Globus pallidus (tissue), 1 donor: ENCODE measurements at places on chromosomes 5 and 9.

DNA sequence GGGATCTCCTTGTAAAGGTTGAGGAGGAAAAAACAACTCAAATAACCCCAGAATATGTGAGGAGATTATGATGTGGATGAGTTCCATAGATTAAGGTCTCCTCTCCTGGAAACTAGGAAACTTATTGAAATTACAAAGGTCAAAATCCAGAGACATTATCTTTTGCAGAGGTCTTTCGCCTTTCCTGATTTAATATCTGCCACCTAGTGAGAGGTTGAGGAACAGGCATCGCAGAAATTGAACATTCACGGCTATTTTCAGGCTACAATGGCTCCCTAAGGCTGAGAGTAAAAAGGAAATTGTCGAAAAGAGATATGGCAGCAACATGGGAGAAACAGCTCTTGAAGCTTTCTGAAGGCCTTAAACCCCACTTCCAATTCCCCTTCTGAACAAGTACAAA lies 127.5 kb upstream of the PLCXD3 start:
- DNase-seq = no peak

DNA sequence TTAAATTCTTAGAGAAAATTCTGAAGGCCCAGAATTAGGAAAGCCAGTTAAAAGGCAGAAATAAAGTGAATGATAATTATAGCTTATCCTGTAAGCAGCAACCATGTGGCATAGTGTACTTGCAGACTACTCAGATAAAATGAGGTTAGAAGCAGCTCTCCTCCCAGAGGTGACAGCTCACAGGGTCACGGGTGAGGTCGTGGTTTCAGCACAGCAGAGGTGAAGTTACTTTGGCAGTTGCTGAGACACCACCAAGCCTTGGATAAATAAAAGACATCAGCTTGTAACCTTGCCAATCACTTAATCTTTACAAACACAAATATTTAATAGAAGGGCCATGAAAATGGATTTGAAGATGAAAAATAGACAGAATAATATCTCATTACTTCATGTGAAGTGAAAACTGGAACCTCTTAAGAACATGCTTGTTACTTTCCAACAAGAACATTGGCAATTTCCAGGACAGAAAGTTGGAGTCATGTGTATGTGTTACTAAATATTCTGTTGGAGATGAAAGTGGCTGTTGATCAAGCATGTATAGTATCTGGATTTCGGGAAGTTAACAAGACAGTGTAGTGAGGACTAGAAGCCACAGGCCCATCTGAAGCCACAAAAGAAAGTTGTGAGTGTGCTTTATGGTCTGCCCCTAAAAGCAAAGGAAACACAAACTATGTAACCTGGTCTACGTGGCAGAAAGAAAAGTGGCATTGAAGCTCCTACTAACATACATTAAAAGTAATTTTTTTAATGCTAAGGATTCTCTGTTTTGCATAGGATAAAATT lies 134.4 kb downstream of the ERCC6L2 start:
- no peak for DNase-seq

GRCh38 chr5:62093976-62094375 lies 212.0 kb upstream of the KIF2A start:
- peak; percentile 38 for DNase-seq

- DNase-seq = no peak
These were observed 219.3 kb upstream of the TRIM32 start for GRCh38 chr9:116467740-116468351.

DNA sequence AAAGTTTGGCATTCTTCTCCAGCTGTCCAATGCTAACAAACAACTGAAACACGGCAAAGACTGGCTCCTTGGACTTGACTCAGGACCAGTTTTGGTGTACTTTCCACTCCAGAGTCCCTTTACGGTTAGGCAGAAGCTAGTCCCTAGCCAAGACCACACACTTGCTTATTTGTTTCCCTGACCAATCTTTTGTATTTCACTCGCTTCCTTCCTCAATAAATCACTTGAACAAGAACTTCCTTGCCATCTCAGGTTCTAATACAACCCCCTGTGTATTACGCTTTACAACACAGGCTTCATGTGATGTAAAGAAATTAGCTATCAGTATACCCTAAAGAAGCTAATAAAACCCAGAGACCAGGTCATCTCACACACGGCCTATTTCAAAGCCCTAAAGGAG lies 947.5 kb upstream of the CTNND2 start:
- DNase-seq = no peak

DNA sequence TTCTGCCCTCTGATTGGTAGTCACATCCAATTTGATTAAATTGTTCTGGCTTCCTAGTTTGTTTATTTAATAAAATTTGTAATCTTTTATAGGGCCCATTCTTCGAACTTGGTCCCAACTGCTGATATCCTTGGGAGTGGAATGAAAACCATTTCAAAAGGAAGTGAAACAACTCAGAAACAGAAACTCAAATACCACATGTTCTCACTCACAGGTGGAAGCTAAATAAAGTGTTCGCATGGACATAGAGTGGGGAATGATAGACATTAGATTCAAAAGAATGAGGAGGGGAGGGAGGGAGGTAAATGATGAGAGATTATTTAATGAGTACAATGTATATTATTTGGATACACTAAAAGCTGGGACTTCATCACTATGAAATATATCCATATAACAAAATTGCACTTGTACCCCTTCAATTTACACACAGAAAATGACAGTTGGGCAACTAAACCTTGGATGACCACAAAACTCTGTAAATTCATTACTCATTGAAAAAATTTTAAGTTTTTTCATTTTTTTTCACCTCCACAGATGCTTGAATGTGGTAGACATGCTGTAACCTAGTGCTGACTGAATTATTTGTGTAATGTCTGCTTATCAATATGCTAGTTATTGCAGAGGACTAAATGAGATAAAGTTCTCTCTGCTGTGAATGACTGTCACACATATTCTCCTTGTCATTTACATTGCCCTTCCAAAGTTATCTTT lies 16.0 kb downstream of the ATP10B start:
- no peak for DNase-seq

DNA sequence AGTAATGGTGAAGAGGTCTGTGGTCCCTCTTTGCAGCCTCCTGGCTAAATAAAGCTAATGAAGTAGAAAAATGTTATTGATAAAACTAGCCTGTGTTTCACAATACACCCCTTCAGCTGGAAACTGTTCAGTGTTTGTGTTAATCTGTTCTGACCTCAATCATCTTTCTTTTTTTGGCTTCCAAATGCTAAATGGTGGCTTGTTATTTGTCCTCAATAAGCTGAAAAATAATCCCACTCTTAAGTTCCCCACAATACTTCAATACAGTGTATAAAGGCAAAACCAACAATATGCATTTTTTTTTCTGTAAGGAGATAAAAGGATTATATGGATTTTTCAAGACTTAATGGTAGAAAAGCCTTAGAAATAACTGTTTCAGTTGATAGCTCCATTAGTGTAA lies 560.5 kb downstream of the TUSC1 start:
- DNase-seq = no peak

- no peak for DNase-seq
These were observed 36.5 kb upstream of the EGFL7 start for GRCh38 chr9:136626066-136626725.

DNA sequence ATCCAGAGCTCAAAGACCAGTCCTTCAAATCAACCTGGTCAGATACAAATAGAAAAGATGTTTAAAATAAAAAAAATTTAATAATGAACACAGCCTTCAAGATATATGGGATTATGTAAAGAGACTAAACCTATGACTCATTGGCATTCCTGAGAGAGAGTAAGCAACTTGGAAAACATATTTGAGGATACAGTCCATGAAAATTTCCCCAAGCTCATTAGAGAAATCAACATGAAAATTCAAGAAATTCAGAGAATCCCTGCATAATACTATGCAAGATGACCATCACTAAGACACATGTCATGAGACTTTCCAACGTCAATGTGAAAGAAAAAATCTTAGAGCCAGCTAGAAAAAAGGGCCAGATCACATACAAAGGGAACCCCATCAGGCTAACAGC lies 512.9 kb upstream of the PTGER4 start:
- no peak for DNase-seq

DNA sequence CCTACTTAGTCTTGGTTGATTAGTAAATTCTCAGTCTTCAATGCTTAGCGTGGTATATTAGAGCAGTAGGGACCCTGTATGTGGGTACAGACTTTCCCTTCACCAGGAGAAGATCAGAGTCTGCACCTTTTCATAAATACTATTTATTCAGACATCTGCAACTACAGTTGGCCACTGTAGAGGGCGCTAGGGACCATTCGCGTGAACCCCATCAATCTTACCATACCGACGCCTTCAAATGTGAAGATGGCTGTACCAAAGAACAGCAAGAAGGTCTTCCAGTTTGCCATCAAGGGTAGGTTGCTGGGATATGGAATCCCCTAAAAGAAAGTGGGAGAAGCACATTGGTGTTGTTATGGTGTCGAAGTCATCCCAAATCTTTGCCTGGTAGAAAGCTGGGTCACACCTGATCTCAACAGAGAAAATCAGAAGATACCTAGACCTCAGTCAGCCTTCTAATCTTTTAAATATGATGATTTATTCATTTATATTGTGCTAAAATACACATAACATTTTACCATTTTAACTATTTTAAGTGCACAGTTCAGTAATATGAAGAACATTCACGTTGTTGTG lies 19.1 kb downstream of the SLC36A3 start:
- DNase-seq = no peak

GRCh38 chr9:38318759-38319495 lies 73.6 kb upstream of the ALDH1B1 start:
- no peak for DNase-seq

DNA sequence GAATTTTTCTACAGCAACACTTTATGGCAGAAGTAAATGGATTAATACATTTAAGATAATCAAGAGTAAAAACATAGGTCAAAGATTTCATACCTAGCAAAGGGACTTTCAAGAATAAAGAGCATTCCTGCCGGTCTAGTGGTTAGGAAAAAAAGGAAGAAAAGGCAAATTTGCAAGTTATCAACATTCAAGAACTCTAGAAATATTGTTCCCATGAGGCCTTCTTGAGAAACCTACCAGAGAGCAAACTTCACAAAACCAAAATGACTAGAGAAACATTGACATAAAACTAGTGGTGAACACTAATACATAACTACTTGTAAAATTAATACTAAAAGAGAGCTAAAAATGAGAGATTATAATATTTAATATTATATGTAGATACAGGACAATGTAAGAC lies 320.2 kb upstream of the RGMB start:
- DNase-seq = no peak

- DNase-seq = no peak
These were observed 10.5 kb upstream of the ARAP3 start for GRCh38 chr5:141692533-141692888.

GRCh38 chr5:74497706-74498105 lies 142.8 kb downstream of the ENC1 start:
- no peak for DNase-seq

DNA sequence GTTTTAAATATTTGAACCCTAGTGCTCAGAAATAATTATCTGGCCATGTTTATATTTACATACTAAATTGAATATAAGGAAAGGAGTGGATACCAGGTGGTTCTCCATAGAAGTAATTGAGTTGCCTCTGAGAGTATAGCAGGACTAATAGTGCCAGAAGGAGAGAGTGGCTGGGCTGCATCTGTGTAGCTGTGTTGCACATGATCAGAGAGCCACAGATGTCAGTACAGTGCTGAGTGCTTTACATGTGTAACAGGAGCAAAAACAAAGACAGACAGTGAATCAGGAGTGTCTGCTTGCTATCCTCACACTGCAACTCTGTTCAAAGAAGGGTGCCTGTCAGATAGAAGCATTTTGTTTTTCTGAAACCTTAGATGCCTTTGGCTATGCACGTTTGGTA lies 353.9 kb upstream of the PAPPA start:
- no peak for DNase-seq

GRCh38 chr5:21661184-21661583 lies 1192.0 kb downstream of the CDH12 start:
- DNase-seq = no peak

- no peak for DNase-seq
These were observed 4.1 kb downstream of the SWI5 start for GRCh38 chr9:128280084-128280622.

DNA sequence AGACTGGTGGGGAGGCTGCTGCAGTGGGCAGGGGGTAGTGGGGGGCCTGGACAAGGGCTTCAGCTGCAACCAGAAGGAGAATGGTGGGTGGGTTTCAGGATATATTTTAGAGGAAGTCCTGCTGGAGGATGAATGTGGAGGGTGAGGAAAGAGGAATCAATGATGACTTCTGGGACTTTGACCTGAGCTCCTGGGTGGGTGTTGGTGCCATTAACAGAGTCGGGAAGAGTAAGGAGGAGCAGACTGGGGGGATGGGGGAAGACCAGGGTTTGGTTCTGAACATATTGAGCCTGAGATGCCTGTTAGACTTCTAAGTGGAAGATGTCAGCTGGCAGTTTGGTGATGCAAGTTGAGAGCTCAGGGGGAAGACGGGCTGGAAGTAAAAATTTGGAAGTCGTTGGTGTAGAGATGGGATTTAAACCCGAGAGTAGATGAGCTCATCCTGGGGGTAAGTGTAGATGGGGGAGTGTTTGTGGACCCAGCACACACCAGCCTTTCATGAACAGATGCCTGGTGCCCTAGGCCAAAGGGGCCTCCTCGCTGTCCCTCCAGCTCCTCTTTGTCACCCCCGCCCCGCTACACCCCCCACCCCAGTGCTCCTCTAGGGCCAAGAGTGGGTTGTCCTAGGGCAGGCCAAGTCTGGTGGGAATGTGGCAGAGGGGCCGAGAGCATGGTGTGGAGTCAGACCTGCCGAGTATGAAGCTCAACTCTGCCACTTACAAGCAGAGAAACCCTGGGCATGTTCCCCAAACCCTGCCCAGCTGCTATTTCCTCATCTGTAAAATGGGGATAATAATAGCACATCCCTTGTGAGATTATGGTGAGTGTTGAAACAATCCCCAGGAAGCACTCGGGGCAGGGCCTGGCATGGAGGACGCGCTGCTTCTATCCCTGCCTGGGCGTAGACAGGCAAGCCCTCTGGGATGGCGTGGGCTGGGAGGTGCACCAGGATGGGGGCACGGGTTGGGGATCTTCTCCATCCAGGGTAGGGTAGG lies 4.0 kb downstream of the DNM1 start:
- DNase-seq = no peak

DNA sequence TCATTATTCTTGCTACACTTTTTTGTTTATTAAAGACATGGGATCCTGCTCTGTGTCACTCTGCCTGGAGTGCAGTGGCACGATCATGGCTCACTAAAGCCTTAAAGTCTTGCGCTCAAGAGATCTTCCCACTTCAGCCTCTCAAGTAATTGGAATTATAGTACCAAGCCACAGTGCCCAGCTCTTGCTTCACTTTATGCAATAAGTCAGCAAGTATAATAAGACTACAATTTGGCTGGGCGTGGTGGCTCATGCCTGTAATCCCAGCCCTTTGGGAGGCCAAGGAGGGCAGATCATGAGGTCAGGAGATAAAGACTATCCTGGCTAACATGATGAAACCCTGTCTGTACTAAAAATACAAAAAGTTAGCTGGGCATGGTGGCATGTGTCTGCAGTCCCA lies 5.9 kb downstream of the C9orf153 start:
- no peak for DNase-seq

DNA sequence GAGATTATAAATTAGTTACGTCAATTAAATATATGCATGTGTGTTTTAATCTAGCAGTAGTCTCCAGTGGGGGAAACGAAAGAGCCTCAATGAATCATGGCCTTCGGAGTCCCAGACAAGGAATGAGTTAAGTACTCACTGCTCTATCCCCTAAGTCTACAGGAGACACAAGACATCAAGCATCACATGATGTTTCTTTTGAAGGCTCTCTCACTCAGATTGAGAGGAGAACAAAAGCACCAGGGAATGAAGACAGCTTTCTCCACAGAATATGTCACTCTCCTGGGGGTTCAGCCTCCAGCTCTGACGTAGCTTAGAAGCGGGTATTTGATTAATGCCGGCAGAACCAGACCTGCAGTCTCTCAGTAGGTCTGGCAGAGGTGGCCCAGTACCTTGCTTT lies 381.4 kb downstream of the ACTL7B start:
- DNase-seq = no peak
